ENCODE measurements at places on chromosomes 7 and 10.

- no peak for DNase-seq
Measured at GRCh38 chr10:74981831-74982633, 129.4 kb upstream of the SAMD8 start.

DNA sequence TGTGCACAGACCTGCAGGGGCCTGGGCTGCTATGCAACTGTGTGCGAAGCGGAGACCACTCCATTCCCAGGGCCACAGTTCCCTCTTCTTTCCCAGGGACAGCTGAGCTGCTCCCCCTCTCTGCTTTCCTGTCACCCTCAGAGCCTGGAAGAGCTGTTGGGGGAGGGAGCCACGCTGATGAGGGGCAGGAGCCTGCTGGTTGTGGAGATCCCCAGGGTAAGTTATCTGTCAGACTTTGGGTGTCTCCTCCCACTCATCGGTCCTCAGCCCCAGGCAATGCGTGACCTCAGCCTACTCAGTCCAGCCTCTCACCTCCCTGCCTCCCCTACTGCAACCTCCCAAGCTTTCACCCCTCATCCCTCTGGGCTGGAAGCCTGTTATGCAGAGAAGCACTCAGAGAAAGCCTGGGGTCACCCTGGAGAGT lies 53.5 kb downstream of the ZNF467 start:
- DNase-seq: no peak

GRCh38 chr10:13349463-13350274 lies 1.6 kb upstream of the SEPHS1 start:
- no peak for DNase-seq

GRCh38 chr7:44415510-44415909 lies 74.9 kb downstream of the NUDCD3 start:
- DNase-seq: no peak

- DNase-seq: no peak
Measured at GRCh38 chr7:128003787-128004186, 27.4 kb downstream of the LRRC4 start.

DNA sequence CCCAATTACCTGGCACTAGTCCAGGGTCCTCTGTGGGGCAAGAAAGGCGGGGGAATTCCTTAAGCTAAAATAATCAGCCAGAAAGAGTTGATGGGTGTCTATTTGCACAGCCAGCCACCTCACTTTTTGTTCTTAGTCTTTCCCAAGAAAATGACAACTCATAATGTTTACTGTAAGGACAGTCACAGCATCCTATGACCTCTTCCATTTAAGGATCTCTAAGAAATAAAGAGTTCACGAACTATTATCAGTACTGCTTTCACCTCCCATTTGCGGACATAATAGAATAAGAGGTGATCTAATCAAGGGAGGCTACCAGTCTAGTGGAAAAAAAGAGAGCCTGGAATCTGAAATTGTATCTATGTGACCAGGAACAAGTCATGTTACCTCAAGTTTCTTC lies 72.4 kb upstream of the LRRC17 start:
- DNase-seq: no peak

DNA sequence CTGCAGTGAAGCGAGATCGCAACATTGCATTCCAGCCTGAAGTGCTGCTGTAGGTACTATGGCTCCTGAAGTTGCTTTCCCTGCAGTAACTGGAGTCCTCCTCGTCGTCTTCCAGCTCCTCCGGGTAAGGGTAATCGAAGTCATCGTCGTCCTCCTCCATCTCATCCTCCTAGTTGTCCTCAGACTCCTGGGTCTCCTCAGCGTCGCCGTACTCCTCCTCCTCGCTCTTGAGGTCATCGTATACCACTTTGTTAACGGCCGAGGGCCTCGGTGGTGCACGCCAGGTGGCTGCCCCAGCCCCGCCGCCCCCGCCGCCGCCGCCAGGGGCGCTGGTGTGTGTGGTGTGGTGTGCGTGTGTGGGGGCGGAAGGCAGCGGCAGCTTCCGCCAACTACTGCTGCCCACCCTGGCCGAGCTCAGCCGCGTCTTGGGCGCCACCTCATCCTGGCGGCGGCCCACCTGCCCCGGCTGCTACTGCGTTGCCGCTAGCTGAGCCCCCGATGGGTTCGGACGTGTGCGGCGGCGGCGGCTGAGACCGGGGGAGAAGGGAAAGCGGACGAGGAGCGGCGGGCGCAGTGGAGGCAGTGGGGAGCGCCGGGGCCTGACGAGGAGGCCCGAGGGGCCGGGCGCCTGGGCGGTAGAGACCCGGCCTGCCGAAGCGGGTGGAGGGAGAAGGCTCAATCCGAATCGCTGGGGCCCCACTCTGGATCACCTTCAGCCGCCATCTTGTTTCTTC lies 11.8 kb upstream of the ACBD5 start:
- no peak for DNase-seq

DNA sequence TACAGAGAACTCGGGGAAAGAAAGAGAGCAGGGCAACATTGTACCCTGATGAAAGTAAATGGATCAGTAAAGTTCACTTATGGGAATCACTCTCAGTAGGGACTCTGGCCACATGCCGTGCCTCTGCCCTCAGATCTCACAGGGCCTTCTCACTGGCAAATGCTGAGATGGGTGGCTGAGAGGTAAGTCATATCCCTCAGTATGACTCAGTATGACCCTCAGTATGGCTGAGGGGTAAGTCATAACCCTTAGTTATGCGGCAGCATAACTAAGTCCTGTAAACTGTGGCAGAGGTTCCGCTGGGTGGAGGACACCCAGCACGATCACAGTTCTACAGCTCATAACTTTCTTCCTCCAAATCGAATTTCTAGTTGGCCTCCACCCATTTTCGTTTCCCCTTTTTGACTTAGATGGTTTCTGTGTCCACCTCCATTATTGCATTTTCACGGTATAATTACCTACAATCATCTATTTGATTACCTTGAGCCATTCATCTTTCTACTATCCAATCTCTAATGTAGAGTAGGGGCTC lies 26.5 kb upstream of the WNT16 start:
- no peak for DNase-seq

GRCh38 chr10:86535132-86535882 lies 13.7 kb upstream of the WAPL start:
- peak; percentile 34 for DNase-seq

DNA sequence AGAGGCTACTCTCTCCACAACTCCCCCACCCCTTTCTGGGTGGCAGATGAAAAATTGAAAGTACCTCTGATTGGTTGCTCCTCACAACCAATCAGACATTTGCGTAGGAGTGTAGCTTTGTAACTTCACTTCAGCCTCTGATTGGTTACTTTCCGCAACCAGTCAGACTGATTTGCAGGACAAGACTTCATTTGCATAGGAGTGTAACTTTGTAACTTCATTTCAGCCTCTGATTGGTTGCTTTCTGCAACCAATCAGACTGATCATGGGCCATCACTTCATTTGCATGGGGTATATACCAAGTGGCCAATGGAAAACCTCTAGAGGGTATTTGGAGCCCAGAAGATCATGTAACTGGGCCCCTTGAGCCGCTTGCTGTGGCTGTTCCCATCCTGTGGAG lies 25.6 kb downstream of the CDNF start:
- no peak for DNase-seq

DNA sequence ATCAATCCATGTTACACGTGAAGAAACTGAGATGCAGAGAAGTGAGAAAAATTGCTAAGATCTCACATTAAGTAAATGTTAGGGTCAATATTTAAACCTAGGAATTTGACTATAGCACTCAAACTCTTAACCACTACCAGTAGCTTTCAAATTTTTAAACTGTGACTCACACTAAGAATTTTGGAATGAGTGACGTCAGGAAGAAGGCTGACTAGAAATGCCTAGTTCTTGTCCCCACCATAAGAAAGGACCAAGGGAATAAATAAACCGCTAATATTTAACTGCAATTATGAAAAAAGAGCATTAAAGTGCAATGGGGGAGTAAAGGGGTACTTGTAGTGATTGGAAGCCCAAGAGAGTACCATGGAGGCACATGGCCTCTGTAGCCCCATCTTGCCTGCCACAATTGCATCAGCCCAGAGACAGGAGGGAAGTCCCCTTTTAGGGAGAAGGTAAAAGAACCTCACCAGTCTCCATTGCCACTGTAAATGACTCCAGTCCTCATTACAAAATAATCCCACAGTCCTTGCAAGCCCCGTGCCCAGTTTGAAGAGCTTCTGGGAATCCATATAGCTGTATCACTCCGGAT lies 3.5 kb upstream of the AKR1B1 start:
- no peak for DNase-seq

DNA sequence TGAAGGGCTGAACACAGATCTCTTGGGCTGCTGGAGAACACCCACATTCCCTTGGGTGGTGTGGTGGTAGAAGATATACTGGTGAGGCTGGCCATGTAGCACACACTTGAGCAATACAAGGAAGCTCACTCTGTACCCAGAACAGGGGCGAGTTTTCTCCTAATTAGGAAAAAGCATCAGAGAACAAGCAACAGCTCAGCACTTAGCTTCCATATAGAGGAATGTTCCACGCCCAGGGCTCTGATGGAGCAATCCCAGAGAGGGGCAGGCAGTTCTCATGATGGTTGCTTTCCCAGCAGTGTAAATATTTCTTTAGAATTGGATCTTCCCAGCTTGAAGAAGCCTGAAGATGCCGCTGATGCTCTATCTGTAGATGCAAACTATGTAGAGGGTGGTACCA lies 21.0 kb upstream of the PNLIP start:
- DNase-seq: no peak

DNA sequence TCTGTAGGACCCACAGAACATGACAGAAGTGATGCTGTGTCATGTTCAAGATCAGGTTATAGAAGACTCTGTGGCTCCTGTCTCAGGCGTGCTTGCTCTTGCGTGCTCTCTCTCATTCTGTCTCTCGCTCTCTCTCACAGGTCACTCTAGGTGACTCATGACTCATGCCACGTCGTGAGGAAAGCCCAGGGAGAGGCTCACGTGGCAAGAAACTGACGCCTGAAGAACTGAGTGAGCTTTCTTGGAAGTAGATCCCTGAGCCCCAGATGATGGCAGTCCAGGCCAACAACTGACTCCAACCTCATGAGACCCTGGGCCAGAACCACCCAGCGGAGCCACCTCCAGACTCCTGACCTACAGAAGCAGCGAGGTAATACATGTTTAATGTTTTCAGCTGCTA lies 103.3 kb downstream of the DNMBP start:
- DNase-seq: no peak

DNA sequence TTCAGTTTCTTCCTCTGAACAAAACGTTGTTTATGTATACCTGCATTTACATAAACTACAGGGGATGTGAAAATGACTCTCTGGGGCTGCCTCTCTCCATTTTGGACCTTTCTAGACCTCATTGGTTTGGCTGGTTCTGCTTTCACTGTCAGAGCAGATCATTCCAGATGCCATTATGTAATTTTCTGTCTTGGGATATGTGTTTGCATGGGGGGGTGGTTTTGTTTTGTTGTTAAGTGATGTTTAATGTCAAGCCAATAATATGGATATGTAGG lies 172.4 kb downstream of the LRRC4 start:
- no peak for DNase-seq

- no peak for DNase-seq
Measured at GRCh38 chr7:131161103-131161502, 166.6 kb upstream of the MKLN1 start.

DNA sequence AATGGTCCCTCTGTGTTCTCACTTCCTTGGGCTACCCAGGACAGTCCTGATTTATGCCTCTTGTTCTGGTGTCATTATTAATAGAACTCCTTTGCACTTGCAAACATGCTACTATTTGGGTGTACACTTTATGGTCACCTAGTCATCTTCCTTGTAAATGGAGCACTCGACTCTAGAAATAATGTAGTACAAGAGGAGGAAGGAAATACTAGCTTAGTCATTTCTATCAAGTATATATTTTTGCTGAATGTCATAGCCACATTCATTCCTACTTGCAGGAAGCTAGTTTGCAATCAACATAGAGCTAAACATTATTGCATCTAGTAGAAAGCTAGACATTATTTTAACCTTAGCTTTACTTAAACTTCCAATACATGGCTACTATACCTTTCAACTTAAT lies 335.3 kb downstream of the MAGI2 start:
- DNase-seq: no peak

- DNase-seq: no peak
Measured at GRCh38 chr10:87626422-87626892, 33.2 kb upstream of the PAPSS2 start.

- DNase-seq: peak; percentile 53
Measured at GRCh38 chr10:113273181-113274163, 279.4 kb upstream of the HABP2 start.

- no peak for DNase-seq
Measured at GRCh38 chr10:7298495-7298894, 112.3 kb downstream of the SFMBT2 start.

DNA sequence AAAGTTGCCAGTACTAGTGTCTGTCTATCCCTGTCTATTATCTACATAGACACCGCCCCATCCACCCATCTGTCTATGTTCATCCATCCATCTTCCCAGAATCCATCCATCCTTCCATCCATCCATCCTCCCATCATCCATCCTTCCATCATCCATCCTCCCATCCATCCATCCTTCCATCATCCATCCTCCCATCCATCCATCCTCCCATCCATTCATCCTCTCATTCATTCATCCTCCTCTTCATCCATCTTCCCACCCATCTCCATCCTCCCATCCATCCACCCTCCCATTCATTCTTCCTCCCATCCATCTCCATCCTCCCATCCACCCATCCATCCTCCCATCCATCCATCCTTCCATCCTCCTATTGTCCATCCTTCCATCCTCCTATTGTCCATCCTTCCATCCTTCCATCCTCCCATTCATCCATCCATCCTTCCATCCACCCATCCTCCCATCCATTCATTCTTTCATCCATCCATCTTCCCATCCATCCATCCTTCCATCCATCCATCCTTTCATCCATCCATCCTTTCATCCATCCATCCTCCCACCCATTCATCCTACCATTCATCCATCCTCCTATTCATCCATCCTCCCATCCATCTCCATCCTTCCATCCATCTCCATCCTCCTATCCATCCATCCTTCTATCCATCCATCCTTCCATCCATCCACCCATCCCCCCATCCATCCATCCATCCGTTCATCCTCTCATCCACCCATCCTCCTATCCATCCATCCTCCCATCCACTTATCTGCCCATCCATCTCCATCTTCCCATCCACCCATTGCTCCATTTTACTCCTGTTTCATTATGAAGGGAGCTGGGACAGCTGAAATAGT lies 14.7 kb upstream of the LEP start:
- no peak for DNase-seq

- no peak for DNase-seq
Measured at GRCh38 chr7:90568213-90568612, 27.9 kb upstream of the CDK14 start.

DNA sequence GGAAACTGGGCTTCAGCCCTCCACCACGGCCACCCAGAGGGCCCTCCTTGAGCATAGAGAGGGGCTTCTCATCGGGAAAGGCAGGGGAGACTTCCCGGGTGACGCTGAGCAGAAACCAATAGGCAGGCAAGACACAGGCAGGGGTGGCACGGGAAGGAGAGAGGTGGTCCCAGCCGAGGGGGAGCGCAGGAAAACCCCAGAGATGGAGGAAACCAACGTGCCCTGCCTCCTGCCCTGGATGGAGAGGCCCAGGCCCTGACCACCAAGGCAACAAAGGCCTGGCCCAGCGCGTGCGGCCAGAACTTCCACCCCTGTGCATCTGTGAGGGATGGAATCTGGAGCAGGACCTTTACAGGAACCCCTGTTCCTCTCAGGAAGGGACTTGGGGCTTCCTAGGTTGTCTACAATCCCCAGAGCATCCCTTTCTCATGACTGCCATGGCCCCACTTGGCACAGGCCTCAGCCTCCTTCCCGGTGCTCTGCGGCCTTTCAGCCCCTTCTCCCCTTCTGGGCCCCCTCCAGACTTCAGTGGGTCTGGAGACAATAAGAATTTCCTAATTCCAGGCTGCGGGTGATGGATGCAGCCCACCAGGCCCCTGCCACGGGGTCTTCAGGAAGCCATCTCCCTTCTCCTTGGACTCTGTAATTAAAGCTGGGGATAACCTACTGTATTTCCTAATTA lies 137.0 kb upstream of the RET start:
- DNase-seq: no peak

All from C1 segment of cervical spinal cord (tissue), 14 donors.